ENCODE measurements at places on chromosomes 1 and 21.

DNA sequence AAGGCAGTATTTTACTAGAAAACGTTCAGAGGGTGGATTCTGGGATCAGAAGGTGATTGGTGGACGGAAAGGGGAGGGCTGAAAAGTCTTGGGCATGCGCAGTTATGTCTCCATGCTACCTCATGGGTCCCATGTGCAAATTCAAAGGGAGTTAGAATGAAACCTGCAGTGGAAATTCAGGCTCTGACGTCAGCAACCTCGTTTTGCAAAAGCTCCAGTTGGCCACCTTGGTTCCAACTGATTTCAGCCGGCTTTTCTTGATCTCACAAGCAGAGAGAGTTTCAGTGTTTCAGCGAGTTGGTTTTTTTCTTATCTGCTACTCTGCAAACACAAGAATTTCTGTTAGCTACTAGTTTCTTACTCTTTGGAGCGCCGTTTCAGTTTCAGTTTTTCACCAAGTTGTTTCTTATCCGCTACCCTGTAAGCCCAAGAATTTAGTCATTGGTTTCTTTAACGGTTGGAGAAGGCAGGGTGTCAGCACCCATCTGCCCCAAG, 69.8 kb upstream of the PGBD5 start:
- DNase-seq: no peak

DNA sequence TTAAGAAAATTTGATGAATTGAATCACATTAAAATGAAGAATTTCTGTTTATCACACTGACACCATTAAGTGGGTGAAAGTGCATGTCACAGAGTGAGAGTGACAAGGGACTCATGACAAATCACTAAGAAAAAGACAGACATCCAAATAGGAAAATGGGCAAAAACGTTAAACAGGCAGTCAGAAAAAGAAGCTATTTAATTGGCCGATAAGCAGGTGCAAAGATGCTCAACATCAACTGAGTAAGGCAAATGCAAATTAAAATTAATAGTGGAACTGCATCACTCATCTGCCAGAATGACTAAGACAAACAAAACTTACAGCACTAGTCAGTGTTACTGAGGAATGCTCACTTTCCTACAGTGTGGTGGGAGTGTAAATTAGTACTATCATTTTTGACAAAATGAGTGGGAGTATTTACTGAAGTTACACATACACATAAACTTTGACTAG, 39.2 kb upstream of the RUNX1 start:
- DNase-seq: no peak

DNA sequence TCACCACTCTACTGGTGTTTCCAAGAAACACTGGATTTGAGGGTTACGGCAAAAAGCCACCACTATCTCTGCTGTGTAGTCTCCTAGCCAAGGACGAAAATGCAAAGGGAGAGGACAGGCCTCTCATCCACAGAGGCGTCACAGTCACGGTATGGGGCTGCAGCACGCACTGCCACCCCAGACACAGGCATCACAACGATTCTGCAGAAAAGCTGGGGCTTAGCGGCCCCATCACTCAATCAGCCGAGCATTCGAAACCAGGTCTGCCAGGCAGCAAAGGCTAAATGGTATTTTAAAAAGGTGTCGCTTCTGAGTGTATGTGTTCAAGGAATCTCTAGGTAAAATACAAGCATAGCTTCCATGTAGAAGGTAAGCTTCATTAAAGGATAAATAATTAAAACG, 1.4 kb downstream of the RIPK4 start:
- DNase-seq: no peak

GRCh38 chr1:35615440-35615839, 25.9 kb downstream of the PSMB2 start:
- no peak for DNase-seq

DNA sequence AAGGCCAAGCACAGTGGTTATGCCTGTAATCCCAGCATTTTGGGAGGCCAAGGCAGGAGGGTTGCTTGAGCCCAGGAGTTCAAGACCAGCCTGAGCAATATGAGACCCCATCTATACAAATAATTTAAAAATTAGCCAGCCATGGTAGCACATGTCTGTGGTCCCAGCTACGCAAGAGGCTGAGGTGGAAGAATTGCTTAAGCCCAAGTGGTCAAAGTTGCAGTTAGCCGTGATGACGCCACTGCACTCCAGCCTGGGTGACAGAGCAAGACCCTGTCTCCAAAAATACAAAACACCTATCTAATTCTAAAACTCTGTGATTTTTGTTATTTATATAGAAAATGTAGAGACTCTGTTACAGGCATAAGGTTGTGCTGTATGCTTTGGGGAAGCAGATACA, 44.2 kb upstream of the ZYG11A start:
- no peak for DNase-seq

All from hypothalamus (tissue), 51 donors.